Mesothelial cell of epicardium (in vitro differentiated cells): ENCODE measurements at places on chromosomes 3 and 15.

GRCh38 chr3:107810171-107811071 lies 280.4 kb downstream of the CD47 start:
- H3K4me1 ChIP-seq = peaks cover 60% of the 10 kb centered on the region
- no peaks in the 10 kb centered on the region for H3K27me3 ChIP-seq
- DNase-seq = no peak
- H3K27ac ChIP-seq = peak overlapping the region; percentile 11
- H3K36me3 ChIP-seq = peaks cover 25% of the 10 kb centered on the region

DNA sequence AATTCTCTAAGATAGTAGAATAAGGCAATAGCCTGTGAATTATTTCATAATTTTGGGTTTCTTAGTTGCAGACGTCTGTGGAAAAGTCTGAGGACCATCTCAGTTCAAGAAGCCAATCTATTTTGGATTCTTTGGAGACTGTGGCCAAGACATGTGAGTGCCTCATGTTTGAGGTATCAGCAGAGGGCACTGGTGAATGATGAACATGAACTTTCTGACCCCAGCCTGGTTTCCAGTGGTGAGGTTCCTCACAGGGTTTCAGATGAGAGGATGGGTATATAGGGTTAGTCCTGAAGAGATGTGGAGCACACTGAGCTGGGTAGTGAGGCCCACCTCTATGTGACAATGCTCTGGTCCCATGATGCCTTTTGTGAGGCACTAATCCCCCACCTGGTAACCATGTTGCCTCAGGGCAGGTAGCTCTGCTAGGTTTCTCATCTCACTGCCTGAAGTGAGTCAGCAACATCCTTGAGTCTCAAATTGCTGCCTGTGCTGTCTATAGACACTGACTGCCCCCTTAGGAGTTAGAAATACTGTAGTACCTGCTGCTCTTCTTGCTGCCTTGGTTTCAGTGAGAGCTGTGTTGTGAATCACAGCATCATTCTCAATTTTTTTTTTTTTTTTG lies 32.3 kb downstream of the C3orf62 start:
- no peaks in the 10 kb centered on the region for H3K36me3 ChIP-seq
- H3K4me1 ChIP-seq = peaks cover 6% of the 10 kb centered on the region
- H3K27ac ChIP-seq = no peak overlapping the region
- no peak for DNase-seq
- no peak overlapping the region for H3K4me3 ChIP-seq

DNA sequence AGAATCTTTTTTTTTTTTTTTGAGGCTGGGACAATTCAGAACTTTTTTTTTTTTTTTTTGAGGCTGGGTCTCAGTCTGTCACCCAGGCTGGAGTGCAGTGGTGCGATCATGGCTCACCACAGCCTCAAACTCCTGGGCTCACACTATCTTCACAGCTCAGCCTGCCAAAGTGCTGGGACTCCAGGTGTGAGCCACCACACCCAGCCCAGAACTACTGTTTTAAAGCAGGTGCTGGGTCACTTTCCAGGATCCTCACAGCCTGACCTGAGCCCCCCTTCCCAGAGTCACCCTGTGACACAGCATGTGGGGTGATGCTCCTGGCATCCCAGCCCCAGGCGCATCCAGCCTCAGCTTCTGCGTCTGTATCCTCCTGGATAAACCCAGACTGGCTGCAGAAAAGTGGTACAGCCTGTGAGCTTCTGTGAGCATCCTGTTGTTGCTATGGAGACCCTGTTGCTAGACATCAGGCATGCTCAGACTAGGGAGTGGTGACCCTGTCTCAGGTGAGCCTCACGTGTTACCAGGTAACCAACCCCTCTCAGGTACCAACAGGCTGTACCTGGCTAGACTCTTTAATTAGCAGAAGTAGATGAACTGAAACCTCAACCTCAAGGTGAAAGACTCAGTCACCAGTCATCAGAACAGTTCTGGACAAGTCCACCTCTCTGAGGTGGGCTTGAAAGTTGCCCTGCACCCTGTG lies 15.0 kb downstream of the KLF13 start:
- no peaks in the 10 kb centered on the region for H3K36me3 ChIP-seq
- no peaks in the 10 kb centered on the region for H3K27me3 ChIP-seq
- H3K4me1 ChIP-seq = peaks cover 15% of the 10 kb centered on the region
- no peak overlapping the region for H3K4me3 ChIP-seq
- H3K27ac ChIP-seq = no peak overlapping the region

DNA sequence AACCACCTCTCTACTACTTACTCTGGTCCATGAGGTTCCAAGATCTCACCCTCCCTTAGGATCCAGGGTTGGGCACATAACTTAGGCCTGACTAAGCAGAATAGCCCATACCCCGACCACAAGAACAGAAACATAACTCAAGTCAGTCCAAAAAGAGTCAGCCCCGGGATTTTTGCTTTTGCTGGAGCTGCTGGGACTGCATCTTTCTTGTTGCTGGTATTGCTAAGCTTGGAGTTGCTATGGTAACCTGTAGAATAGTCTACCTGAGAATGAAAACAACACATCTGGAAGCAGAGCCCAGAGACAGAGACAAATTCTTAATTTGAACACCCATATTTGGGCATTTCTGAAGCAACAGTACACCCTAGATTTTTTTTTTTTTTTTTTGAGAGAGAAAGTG lies 6.5 kb downstream of the RUBCN start:
- no peaks in the 10 kb centered on the region for H3K27me3 ChIP-seq
- H3K27ac ChIP-seq = peak overlapping the region; percentile 59
- peaks cover 5% of the 10 kb centered on the region for H3K36me3 ChIP-seq
- no peak overlapping the region for H3K4me3 ChIP-seq

- no peaks in the 10 kb centered on the region for H3K36me3 ChIP-seq
- no peak overlapping the region for H3K4me3 ChIP-seq
- DNase-seq = no peak
- peaks cover 72% of the 10 kb centered on the region for H3K27me3 ChIP-seq
These were observed 120.0 kb downstream of the SLCO3A1 start for GRCh38 chr15:91973481-91973880.

- no peak overlapping the region for H3K4me3 ChIP-seq
- DNase-seq = no peak
- peaks cover 13% of the 10 kb centered on the region for H3K4me1 ChIP-seq
- H3K27ac ChIP-seq = peak overlapping the region; percentile 8
- no peaks in the 10 kb centered on the region for H3K36me3 ChIP-seq
These were observed 49.0 kb upstream of the OSBPL11 start for GRCh38 chr3:125644036-125645005.

DNA sequence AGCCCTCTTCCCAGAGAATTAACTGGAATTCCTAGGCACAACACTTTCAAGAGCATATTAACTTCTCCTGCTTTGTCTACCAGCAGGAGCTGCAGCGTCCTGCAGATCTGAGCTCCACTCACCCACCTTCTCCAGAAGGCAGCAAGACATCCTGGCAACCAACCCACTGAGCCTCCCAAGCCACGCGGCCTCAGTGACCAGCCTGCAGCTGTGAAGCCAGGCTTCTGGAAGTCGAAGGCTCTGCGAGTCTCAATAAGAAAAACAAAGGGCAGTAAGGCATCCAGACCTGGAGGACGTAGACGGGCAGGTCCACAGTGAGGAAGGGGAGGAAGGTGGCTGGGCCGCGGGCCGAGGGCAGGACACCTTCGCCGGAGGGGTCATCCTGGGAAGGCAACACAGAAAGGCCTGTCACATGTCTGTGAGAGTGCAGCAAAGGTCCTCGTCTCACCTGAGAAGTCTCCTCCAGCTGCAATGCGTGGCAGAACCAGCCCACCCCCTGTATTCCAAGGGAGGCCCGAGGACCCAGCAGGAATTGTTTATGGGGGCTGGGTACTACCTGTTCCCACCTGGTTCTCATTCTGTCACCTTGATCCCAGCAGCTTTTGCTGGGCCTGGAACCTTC lies 36.2 kb downstream of the ZXDC start:
- H3K4me3 ChIP-seq = no peak overlapping the region
- no peak for DNase-seq
- no peaks in the 10 kb centered on the region for H3K27me3 ChIP-seq
- H3K4me1 ChIP-seq = no peaks in the 10 kb centered on the region
- peaks cover 8% of the 10 kb centered on the region for H3K36me3 ChIP-seq

DNA sequence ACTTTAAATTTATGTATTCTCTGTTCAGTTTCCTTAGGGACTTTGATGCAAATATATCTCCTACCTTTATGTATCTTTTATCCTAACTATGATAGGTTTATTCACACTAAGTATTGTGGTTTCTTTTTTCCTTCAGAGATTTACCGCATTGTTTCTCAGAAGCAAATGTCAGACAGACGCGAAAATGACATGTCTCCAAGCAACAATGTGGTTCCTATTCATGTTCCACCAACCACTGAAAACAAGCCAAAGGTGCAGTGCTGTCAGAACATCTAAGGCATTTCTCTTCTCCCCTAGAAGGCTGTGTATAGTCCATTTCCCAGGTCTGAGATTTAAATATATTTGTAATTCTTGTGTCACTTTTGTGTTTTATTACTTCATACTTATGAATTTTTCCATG lies 18.3 kb downstream of the RAB11A start:
- no peak overlapping the region for H3K4me3 ChIP-seq
- no peaks in the 10 kb centered on the region for H3K27me3 ChIP-seq
- H3K4me1 ChIP-seq = peaks cover 29% of the 10 kb centered on the region
- peaks cover 47% of the 10 kb centered on the region for H3K36me3 ChIP-seq

- peaks cover 3% of the 10 kb centered on the region for H3K4me1 ChIP-seq
- no peaks in the 10 kb centered on the region for H3K36me3 ChIP-seq
- H3K4me3 ChIP-seq = no peak overlapping the region
- DNase-seq = no peak
- H3K27me3 ChIP-seq = peaks cover 33% of the 10 kb centered on the region
These were observed 98.6 kb downstream of the FBLN2 start for GRCh38 chr3:13647298-13648059.

GRCh38 chr15:52783929-52784798 lies 6.0 kb downstream of the ONECUT1 start:
- peaks cover 5% of the 10 kb centered on the region for H3K4me1 ChIP-seq
- H3K27ac ChIP-seq = no peak overlapping the region
- H3K4me3 ChIP-seq = no peak overlapping the region
- H3K27me3 ChIP-seq = peaks cover 99% of the 10 kb centered on the region

- no peaks in the 10 kb centered on the region for H3K27me3 ChIP-seq
- peaks cover 5% of the 10 kb centered on the region for H3K36me3 ChIP-seq
- H3K4me3 ChIP-seq = no peak overlapping the region
- H3K27ac ChIP-seq = no peak overlapping the region
- no peak for DNase-seq
These were observed 5.9 kb downstream of the ARHGEF3 start for GRCh38 chr3:56795829-56796185.

DNA sequence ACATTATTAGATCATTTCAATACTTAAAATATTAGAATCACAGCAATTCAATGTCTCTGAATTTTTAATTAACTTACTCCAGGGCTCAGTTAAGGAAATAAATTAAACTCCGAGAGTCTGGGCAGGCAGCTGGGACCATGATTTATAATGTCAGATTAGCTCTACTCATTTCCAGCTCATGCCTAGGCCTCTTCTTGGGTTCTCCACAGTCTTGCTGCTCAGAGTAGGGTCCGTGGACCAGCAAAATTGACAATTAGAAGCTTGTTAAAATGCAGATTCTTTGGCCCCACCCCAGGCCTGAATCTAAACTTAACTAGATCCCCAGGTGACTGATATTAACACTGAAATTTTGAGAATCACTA lies 28.2 kb downstream of the ADAMTS9 start:
- H3K36me3 ChIP-seq = peaks cover 42% of the 10 kb centered on the region
- DNase-seq = no peak
- no peak overlapping the region for H3K4me3 ChIP-seq
- H3K4me1 ChIP-seq = peaks cover 5% of the 10 kb centered on the region
- no peaks in the 10 kb centered on the region for H3K27me3 ChIP-seq

DNA sequence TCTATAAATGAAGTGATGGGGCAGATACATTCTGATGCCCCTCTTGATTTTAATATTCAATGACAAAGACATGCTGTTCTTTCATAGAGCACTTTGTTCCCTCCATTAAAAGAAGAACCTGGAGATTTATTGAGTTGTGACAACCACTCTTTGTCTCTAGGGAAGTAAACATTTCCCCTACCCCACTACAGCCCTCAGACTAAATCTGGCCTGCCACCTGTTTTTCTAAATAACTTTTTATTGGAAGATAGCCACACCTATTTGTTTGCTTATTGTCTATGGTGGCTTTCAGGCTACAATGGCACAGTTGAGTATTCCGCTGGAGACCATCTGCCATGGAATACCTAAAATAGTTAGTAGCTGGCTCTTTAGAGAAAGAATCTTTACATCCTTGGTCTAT lies 41.2 kb upstream of the ZNF385D start:
- no peaks in the 10 kb centered on the region for H3K36me3 ChIP-seq
- no peak overlapping the region for H3K27ac ChIP-seq
- peaks cover 6% of the 10 kb centered on the region for H3K4me1 ChIP-seq
- DNase-seq = no peak

- H3K4me1 ChIP-seq = peaks cover 64% of the 10 kb centered on the region
- no peak for DNase-seq
- peaks cover 22% of the 10 kb centered on the region for H3K36me3 ChIP-seq
- H3K27ac ChIP-seq = peak overlapping the region; percentile 83
These were observed 43.9 kb downstream of the GOLIM4 start for GRCh38 chr3:168051531-168052471.

DNA sequence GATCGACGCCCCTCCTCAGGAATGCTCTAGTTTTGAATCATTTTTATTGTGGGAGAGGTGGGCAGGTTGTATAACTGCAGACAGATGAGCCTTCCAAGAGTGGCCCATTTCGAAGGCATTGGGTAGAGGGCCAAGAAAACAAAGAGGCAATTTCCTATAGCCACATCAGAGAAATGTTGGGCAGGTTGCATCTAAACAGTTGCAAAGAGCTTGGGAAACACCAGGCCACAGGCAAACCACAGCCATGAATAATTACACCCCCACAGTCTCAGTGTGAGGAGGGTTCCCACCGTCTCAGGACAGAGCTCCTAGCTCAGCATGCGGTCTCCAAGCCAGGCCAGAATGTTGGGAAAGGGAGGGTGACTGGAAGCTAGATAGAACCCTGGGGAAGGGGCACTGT lies 257.3 kb downstream of the ABHD5 start:
- no peak for DNase-seq
- peaks cover 48% of the 10 kb centered on the region for H3K27me3 ChIP-seq
- H3K27ac ChIP-seq = no peak overlapping the region
- H3K4me1 ChIP-seq = no peaks in the 10 kb centered on the region
- H3K4me3 ChIP-seq = no peak overlapping the region

- H3K27me3 ChIP-seq = no peaks in the 10 kb centered on the region
- H3K4me1 ChIP-seq = peaks cover 8% of the 10 kb centered on the region
- no peak for DNase-seq
- H3K36me3 ChIP-seq = peaks cover 49% of the 10 kb centered on the region
- H3K4me3 ChIP-seq = no peak overlapping the region
These were observed 32.9 kb upstream of the UTS2B start for GRCh38 chr3:191363221-191363620.

GRCh38 chr3:112734171-112734570 lies 93.2 kb upstream of the CCDC80 start:
- H3K27ac ChIP-seq = no peak overlapping the region
- H3K4me3 ChIP-seq = no peak overlapping the region
- no peaks in the 10 kb centered on the region for H3K27me3 ChIP-seq
- peaks cover 6% of the 10 kb centered on the region for H3K36me3 ChIP-seq
- no peak for DNase-seq

- no peak overlapping the region for H3K27ac ChIP-seq
- H3K27me3 ChIP-seq = peaks cover 6% of the 10 kb centered on the region
These were observed 427.3 kb downstream of the MFSD1 start for GRCh38 chr3:159229116-159229680.

- H3K4me1 ChIP-seq = no peaks in the 10 kb centered on the region
- no peak overlapping the region for H3K27ac ChIP-seq
- no peaks in the 10 kb centered on the region for H3K27me3 ChIP-seq
- H3K36me3 ChIP-seq = peaks cover 34% of the 10 kb centered on the region
- no peak for DNase-seq
These were observed 98.3 kb downstream of the ANO10 start for GRCh38 chr3:43523454-43524053.

GRCh38 chr15:33171202-33171601 lies 23.3 kb downstream of the FMN1 start:
- no peak overlapping the region for H3K27ac ChIP-seq
- no peaks in the 10 kb centered on the region for H3K36me3 ChIP-seq
- DNase-seq = no peak
- no peaks in the 10 kb centered on the region for H3K27me3 ChIP-seq
- no peaks in the 10 kb centered on the region for H3K4me1 ChIP-seq
